Left cardiac atrium (tissue), 4 donors: ENCODE measurements at places on chromosomes 5 and 9. TPM values are rescaled to one million over a fixed set of nuclear protein-coding genes. Genes with fewer than 3 reads are reported as not detected.

The RAD17 gene
- total RNA-seq = 15.0 TPM

The PCDHB12 gene
- total RNA-seq = 2.4 TPM

GRCh38 chr9:20208961-20209371 is 413.3 kb downstream of the MLLT3 start:
- DNase-seq = no peak

DNA sequence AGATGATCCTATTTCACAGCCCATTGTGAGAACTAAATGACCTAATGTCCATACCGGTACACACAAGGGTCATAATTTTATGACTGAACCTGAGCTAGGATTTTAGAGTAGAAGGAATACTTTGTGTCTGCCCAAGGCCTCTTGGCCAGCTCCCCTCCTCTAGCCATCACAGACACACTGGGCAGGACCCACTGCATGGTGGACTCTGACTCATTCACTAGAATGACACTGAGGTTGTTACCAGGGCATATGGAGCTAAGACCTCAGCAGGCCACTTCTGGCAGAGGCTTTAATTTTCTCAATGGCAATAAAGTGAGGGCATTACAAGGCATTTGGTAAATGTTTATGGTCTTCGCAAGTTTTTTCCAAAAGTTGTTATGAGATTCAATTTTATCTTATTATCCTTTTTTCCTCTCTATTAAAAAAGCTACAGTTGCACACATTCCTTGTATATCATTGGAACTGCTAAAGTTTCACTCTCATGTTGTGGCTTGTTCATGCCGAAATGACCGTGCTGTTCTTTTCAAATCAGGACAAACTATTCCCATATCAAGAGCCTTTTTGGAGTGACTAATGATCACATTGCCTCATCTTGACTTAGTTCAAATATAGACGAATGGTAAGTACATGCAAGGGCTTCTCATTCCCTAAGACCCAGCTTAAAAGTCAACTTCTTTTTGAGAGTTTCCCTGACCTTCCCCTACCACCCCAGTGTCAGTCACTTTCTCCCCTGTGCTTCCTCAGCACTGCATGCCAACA is 595.7 kb downstream of the ACTL7B start:
- DNase-seq = no peak

DNA sequence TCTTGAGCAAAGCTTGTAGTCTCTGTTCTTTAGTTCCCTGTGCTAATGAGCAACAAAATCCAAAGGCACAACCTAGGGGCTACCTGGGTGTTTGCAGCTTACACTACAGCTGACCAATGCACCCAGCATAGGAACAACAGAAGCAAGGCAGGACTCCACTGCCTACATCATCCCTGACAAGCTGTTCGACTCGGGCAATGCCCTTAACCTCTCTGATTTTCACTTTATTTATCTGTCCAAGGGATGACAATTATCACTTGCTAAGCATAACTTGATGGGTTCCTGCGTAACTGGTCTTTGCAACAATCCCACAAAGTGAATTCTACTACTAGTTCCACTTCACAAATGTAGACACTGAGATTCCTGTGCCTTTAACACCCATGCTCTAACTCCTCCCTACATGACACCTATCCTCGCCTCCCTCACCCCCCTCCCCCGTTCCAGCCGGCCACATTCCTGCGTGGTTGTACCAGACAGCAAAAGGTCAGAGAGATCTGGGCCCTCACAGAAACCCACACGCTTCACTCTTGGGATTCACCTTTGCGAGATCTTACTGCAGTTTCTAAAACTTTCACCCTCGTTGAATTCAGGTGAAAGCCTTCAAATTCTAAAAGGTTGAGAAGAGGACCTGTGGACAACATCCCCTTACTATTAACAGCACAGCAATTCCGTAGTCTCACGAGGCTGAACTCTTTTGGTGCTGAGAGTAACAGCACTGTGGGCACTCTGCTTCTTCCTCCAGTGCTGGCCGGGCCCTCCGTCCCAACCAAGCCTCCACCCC is 995 bp downstream of the IPPK start:
- peak; percentile 62 for DNase-seq

DNA sequence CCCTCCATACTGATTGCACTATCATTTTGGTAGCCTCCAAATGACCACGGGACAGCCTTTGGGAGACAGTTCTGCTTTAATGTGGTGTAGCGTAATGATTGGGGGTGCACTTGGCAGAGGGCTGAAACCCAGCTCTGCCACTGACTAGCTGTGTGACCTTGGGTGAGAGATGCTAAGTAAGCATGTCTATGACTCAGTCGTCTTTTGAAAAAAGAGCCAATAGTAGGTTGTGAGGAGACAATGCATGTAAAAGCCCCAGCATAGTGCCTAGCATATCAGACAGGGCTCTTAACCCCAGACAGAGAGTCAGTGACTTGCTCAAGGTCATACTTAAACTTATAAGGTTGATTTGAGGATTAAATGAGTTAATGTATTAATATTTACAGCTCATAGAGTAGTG is 18.0 kb upstream of the CXCL14 start:
- no peak for DNase-seq

- DNase-seq = no peak
Observed at GRCh38 chr5:76849419-76850291, at the start of gene S100Z. TSS of gene S100Z (plus strand) at chr5:76850014. CDS start at chr5:76875360, 25,346 bp downstream.
